ENCODE measurements at places on chromosomes 6 and 20. TPM values are rescaled to one million over a fixed set of nuclear protein-coding genes. Genes with fewer than 3 reads are reported as not detected.

GRCh38 chr6:6057442-6058053 is 50.8 kb upstream of the NRN1 start:
- no peaks in the 10 kb centered on the region for H3K4me1 ChIP-seq
- DNase-seq = no peak
- peaks cover 6% of the 10 kb centered on the region for H3K27me3 ChIP-seq
- H3K27ac ChIP-seq = no peak overlapping the region
- H3K36me3 ChIP-seq = no peaks in the 10 kb centered on the region

GRCh38 chr20:10686356-10687133 is 12.7 kb upstream of the JAG1 start:
- no peak overlapping the region for H3K27ac ChIP-seq
- DNase-seq = no peak
- H3K27me3 ChIP-seq = no peaks in the 10 kb centered on the region

The MAS1 gene
- total RNA-seq = not detected

- H3K4me1 ChIP-seq = no peaks in the 10 kb centered on the region
- H3K27ac ChIP-seq = no peak overlapping the region
- no peaks in the 10 kb centered on the region for H3K27me3 ChIP-seq
- H3K4me3 ChIP-seq = no peak overlapping the region
These were observed 24.4 kb upstream of the EDN1 start for GRCh38 chr6:12265791-12266190.

DNA sequence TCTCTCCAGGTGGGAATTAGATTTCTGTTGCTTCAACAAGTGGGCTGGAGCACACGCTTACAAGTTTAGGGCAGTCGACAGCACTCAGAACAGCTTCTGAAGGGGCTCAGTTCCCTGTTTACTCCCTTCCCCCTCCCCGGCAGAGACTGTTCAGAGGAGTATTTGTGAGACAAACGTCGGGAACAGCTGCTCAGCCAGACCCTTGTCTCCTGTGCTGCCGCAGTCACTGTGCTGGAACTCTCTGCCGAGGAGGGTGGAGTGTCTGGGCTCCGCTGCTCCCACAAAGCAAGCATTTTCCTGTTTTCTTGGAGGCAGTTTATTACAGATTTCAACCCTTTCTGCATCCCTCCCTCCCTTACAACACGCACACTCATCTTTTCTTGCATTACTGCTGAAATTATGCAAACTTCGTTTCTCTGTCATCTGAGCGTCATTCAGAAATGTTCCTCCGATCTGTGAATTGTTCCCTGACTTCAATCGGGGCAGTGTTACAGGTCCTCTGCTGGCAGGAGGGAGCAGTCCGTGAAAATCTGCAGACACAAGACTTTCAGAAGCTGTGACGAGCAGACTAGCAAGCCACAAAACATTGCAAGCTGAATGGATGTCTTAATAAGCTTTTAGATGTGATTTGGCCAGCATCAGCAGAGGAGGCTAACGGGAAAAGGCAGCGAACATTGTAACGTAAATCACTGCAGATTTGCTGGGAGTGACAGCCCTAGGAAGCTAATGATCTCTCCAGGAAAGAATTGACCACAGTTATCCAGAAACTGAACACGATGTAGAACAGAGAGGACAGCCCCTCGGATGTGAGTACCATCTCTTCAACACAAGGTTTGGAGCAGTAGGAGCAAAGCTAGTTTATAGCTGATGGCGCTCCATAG is 76.2 kb downstream of the LYRM2 start:
- no peak for DNase-seq
- H3K27ac ChIP-seq = no peak overlapping the region
- H3K36me3 ChIP-seq = no peaks in the 10 kb centered on the region
- H3K27me3 ChIP-seq = no peaks in the 10 kb centered on the region

The IP6K3 gene
- total RNA-seq = 55.7 TPM

DNA sequence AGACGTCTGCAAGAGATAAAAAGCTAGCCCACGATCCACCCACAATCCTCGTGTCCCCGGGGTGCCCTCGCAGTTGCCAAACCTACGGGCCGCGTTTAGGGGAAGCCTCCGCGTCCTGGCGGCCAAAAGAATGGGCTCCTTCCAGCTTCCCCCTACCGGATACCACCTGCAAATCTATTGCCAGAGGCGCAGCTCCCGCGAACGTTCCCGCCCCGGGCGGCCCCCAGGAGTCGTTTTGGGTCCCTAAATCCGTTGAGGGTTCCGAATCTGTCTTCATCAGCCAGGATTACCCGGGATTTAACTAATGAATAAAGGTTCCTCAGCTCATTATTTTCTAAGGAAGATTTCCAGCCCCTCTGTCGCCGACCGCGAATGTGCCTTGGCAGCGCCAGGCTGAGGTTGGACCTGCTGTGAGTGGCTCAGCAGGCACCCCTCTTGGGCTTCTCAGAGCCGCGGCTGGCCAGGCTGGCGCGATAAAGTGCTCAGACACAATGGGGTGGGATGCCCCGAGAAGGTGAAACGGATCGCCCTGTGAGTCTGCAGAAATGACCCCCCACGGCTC is 2.8 kb upstream of the VSX1 start:
- no peaks in the 10 kb centered on the region for H3K36me3 ChIP-seq
- peaks cover 23% of the 10 kb centered on the region for H3K4me1 ChIP-seq
- H3K27me3 ChIP-seq = peaks cover 81% of the 10 kb centered on the region
- DNase-seq = no peak
- H3K4me3 ChIP-seq = no peak overlapping the region

GRCh38 chr6:33929575-33930288 is 125.9 kb upstream of the MLN start:
- DNase-seq = no peak
- no peak overlapping the region for H3K27ac ChIP-seq
- no peaks in the 10 kb centered on the region for H3K4me1 ChIP-seq
- no peaks in the 10 kb centered on the region for H3K27me3 ChIP-seq

GRCh38 chr6:142470421-142470820 is 168.6 kb downstream of the ADGRG6 start:
- H3K27ac ChIP-seq = no peak overlapping the region
- no peak overlapping the region for H3K4me3 ChIP-seq
- no peaks in the 10 kb centered on the region for H3K4me1 ChIP-seq
- no peaks in the 10 kb centered on the region for H3K36me3 ChIP-seq
- no peak for DNase-seq

- no peaks in the 10 kb centered on the region for H3K4me1 ChIP-seq
- peak; percentile 14 for DNase-seq
- no peaks in the 10 kb centered on the region for H3K36me3 ChIP-seq
- no peak overlapping the region for H3K4me3 ChIP-seq
- no peak overlapping the region for H3K27ac ChIP-seq
These were observed 3.3 kb downstream of the ADGRB3 start for GRCh38 chr6:68638230-68638900.

The TFAP2B gene
- not detected for total RNA-seq

DNA sequence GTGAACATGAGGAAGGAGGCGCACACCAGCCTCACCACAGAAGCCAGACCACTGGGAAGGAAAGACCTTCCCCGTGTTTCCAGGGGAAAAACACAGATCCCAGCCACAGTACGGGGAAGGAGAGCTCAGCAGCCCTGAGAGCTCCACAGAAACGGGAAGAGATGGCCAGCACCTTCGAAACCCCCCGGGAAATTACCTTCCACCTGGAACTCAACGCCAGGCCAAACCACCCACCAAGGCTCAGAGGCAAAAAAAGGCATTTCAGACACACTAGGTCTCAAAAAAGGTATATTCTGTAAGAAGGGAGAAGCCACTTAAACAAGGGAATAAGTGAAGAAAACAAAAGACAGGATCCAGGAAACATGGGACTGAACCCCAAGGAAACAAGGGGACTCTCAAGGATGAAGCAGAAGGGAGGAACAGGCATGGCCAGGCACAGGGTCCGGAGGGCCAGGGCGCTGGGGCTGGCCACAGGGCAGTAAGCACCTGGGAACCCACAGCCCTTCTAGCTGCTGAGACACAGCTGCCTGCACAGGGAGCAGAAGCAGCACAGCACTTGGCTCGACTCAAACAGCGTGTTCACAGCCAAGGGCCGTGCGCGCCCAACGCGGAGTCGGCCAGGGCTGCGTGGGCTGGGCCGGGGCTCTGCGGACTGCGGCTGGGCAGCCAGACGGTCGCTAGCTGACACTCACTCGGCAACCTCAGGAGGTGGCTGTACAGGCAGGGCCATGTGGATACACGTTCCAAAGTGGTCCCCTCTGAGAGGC is 44.6 kb downstream of the TAF4 start:
- peaks cover 42% of the 10 kb centered on the region for H3K4me1 ChIP-seq
- DNase-seq = peak; percentile 42
- H3K4me3 ChIP-seq = no peak overlapping the region
- H3K36me3 ChIP-seq = no peaks in the 10 kb centered on the region
- no peak overlapping the region for H3K27ac ChIP-seq
- no peaks in the 10 kb centered on the region for H3K27me3 ChIP-seq

The RAET1G gene
- total RNA-seq = 0.36 TPM

DNA sequence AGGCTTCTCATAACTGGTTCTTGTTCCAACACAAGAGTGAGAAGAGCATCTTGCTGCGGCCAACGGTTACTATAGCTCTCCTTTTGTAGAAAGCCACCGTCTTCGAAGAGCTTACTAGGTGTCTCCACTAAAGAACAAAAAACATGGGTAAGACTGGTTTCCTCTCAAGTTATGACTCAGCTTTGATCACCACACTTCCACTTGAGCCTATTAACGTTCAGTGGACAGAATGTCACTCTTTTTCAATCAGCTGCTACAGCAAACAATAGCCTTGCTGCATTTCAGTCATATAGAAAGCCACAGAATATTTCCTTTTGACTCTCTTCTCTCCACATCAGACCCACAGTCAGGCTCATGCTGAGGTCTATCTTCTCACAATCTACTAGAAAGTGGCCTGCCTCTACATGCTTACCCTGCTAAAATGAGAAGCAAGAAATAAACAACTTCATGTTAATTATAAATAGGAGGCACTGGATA is 243.5 kb upstream of the PREP start:
- H3K4me3 ChIP-seq = no peak overlapping the region
- H3K27me3 ChIP-seq = no peaks in the 10 kb centered on the region
- no peak overlapping the region for H3K27ac ChIP-seq
- no peaks in the 10 kb centered on the region for H3K36me3 ChIP-seq
- no peak for DNase-seq
- H3K4me1 ChIP-seq = no peaks in the 10 kb centered on the region

DNA sequence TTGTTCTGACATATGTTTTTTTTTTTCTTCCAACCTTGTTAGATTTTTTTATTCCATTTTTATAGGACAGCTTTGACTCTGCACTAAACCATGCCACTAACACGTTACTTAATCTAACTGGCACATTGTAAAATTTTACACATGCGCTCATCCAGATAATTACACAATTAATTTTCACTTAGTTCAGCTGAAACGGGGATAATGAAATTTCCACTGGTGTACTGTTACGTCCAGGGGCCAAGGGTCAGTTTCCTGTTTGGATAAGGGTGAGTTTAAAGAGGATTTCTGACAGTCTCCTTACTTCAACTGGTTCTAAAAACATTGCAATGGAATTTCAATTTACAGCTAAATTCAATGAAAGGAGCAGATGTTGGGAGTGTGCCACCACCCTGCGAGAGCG is 221.8 kb upstream of the CEP162 start:
- no peaks in the 10 kb centered on the region for H3K27me3 ChIP-seq
- H3K27ac ChIP-seq = no peak overlapping the region
- H3K4me1 ChIP-seq = no peaks in the 10 kb centered on the region
- no peak for DNase-seq
- no peak overlapping the region for H3K4me3 ChIP-seq

- H3K36me3 ChIP-seq = no peaks in the 10 kb centered on the region
- H3K27me3 ChIP-seq = no peaks in the 10 kb centered on the region
- DNase-seq = no peak
- H3K4me1 ChIP-seq = peaks cover 4% of the 10 kb centered on the region
- H3K27ac ChIP-seq = no peak overlapping the region
These were observed 92.9 kb downstream of the SPTLC3 start for GRCh38 chr20:13101706-13102105.

DNA sequence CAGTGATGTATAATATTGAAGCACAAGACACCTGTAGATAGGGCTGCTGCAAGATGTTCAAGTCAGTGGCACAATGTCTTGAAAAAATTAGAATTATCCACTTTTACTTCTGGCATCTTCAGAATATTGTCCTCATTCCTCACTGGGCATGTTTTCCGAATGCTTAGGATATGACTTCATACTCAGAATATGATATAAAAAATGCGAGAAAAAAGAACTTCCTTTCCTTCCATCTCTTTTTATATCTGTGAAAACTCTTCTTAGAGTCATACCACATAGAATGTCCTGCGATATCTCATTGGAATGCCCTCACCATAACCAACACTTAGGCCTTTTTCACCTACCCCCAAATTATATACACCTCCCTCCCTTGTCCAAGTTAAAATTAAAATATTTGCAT is 4.6 kb downstream of the MAS1L start:
- no peak overlapping the region for H3K4me3 ChIP-seq
- no peaks in the 10 kb centered on the region for H3K27me3 ChIP-seq
- no peak for DNase-seq
- H3K27ac ChIP-seq = no peak overlapping the region

The UNC5CL gene
- total RNA-seq = 0.81 TPM

The CRISP3 gene
- not detected for total RNA-seq

DNA sequence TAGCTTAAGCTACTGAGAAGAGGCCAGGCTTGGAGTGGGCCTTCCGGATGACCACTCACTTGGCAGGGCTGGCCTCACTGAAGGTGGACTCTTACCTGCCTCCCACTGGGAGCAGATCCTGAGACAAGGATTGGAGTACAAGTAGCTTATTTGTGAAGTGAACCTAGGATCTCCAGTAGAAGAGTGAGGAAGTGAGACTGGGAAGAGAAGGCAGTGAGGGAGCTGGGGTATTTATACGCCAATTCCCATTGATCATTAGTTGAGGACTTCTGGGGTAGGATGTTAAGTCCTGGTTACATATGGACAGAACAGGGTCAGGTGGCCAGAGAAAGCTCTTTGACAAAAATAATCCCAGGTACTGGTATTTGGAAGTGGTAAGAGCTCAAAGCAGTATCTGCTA is 32.3 kb upstream of the RNF24 start:
- H3K36me3 ChIP-seq = no peaks in the 10 kb centered on the region
- H3K4me3 ChIP-seq = no peak overlapping the region
- H3K27ac ChIP-seq = no peak overlapping the region
- H3K27me3 ChIP-seq = no peaks in the 10 kb centered on the region
- no peak for DNase-seq
- no peaks in the 10 kb centered on the region for H3K4me1 ChIP-seq

GRCh38 chr6:17233531-17233930 is 47.6 kb upstream of the RBM24 start:
- H3K36me3 ChIP-seq = no peaks in the 10 kb centered on the region
- DNase-seq = no peak
- H3K27me3 ChIP-seq = no peaks in the 10 kb centered on the region
- no peak overlapping the region for H3K27ac ChIP-seq

The TENT5A gene
- 46.4 TPM for total RNA-seq

DNA sequence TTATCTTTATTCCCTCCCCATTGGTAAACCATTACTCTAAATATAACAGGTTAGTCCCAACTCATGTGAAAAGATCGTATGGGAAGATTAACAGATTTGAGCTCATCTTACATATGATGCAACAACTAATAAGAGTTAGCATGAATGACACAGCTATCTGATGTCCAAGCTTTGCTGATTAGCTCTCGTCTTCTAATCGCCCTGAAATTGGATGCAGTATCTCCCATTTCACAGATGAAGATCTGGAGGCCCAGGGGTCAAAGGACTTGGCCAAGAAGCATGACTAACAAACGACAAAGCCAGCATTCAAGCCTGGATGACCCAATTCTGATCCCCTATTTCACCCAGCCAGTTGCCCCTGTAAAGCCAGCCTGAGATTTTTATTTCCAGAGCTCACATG is 8.4 kb upstream of the BMP7 start:
- H3K27me3 ChIP-seq = peaks cover 60% of the 10 kb centered on the region
- no peaks in the 10 kb centered on the region for H3K4me1 ChIP-seq
- no peak overlapping the region for H3K27ac ChIP-seq
- H3K36me3 ChIP-seq = no peaks in the 10 kb centered on the region

The RPP21 gene
- 24.3 TPM for total RNA-seq

- no peak for DNase-seq
- H3K27ac ChIP-seq = no peak overlapping the region
- no peaks in the 10 kb centered on the region for H3K27me3 ChIP-seq
- no peak overlapping the region for H3K4me3 ChIP-seq
- H3K4me1 ChIP-seq = no peaks in the 10 kb centered on the region
These were observed 726.6 kb upstream of the POU3F2 start for GRCh38 chr6:98107801-98108200.
